Suprapubic skin (tissue), 4 donors: ENCODE measurements at places on chromosomes 3 and 15. TPM values are rescaled to one million over a fixed set of nuclear protein-coding genes. Genes with fewer than 3 reads are reported as not detected.
A peak's percentile ranks its signal among the peaks of the same experiment; 100 is the strongest.

IL20RB gene
- 271 TPM for total RNA-seq

- no peak for DNase-seq
Measured at GRCh38 chr15:35309886-35310285, 224.8 kb upstream of the NANOGP8 start.

DNA sequence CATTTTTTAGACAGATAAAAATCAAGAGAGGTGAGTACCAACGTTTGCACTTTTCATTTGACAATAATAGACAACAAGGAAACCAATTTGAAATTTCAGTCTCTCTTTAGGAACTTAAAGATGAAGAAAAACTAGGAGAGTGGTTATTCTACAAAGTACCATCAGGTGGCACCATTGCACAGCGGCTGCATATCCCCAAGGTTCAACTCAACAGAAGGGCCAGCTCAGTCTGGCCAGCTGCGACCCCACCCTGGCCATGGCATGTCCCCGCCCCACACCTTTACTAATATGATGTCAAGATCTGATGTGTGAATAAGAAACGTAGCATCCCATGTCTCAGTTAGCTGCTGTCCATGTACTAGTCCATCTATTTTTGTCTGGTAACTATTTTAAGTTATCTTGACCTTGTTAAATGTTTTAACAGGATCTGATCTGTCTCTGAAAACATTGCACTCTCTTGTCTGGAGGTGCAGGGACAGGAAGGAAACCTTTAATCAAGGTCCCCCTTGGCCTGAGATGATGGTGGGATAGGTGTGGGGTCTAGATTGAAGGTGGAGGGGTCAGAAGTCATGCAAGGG, 35.5 kb upstream of the CGNL1 start:
- no peak for DNase-seq

HTR3E gene
- total RNA-seq, result not detected

CACNA2D2 gene
- total RNA-seq, result 1.7 TPM

P2RY12 gene
- total RNA-seq, result not detected

- DNase-seq, result no peak
Measured at GRCh38 chr15:40536501-40536900, 28.3 kb downstream of the CCDC32 start.

GRCh38 chr3:133037436-133037835, 755 bp upstream of the TMEM108 start:
- no peak for DNase-seq

BTLA gene
- 2.9 TPM for total RNA-seq

- no peak for DNase-seq
Measured at GRCh38 chr3:63861306-63861705, 2.3 kb downstream of the THOC7 start.

- DNase-seq, result no peak
Measured at GRCh38 chr3:108448593-108448992, 61.8 kb downstream of the MYH15 start.

GRCh38 chr3:17052363-17052762, 167.6 kb downstream of the PLCL2 start:
- no peak for DNase-seq

DNA sequence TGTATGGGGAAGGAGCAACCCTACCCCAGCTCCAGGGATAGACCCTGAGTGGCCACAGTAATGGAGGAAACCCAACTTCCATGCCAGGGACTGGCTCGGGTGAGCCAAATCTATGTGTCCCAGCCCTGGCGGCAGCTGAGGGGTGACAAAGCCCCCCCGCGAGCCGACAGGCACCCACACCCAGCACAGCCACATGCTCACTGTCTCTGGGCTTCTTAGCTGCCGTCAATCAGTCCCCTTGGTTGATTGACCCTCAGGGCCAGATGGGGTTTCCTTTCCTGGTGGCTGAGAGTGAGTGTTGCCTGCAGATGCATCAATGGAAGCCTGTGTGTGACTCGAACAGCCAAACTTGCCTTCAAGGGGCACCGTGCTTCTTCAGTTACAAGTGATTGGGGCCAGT, 2.1 kb upstream of the OCA2 start:
- DNase-seq, result peak; percentile 67

DNA sequence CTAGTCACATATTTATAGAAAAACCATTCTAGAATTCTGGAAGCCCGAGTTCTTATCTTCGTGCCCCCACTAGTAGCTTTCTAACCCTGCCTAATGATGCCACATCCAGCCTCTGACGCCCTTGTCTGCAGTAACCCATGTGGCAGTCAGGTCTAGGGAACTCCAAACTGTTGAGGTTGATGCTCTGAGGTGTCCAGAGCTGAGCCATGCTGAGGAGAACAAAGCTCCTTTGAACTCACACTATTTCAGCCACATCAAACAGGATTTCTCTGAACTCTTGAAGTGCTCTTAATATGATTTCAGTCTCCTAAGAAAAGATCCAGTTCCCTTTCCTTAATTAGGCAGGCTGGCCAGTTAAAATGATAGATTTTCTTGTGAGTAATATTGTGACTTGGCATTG, 150.5 kb upstream of the ST8SIA2 start:
- no peak for DNase-seq

GREM1 gene
- 3.6 TPM for total RNA-seq

GRCh38 chr3:12796171-12797123, at the start of gene CAND2:
Gene CAND2, plus strand, starts transcription at chr3:12796680. Its CDS starts 41 bp downstream, at chr3:12796721.
- peak; percentile 71 for DNase-seq

CSPG5 gene
- total RNA-seq, result not detected

FMN1 gene
- total RNA-seq, result 44.2 TPM

DNA sequence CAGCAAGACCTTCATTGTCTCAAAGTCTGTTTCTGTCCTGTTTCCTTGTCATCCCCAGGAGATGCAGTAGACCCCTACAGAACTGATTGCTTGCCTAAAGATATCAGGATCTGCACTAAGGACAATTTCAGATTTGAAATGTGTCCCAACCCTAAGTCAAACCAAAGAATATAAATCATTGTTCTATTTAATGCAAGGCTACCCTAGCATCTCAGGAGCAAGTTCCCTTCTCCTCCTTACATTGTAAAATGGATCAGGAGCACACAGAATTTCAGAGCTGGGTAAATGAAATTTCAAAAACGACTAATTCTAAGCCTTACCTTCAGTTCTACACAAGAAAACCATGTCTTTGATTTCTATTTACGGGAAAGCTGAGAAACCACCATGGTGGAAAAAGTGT, 360.9 kb upstream of the KCNH8 start:
- no peak for DNase-seq

DNAH12 gene
- 0.73 TPM for total RNA-seq

GRCh38 chr3:194974468-194975135, 288.9 kb downstream of the FAM43A start:
- DNase-seq, result peak; percentile 43

DNA sequence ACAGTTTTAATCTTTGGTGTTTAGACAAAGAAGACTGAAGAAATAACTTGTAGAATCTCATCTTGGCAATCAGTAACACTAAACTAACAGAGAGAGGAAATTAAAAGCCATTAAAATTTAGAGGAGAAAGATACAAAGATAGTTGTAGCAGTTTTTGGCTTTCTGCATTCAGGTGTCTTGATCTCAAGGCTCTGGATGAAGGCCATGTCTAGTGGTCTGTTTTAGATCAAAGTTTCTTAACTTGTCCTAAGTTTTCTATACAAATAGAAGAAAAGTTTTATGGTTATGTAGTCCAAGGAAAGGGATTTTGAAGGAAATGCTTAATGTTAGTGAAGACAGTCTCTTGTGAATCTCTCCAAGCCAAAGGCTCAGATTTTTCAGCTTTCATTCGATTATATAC, 222.9 kb downstream of the BCHE start:
- DNase-seq, result no peak

DNA sequence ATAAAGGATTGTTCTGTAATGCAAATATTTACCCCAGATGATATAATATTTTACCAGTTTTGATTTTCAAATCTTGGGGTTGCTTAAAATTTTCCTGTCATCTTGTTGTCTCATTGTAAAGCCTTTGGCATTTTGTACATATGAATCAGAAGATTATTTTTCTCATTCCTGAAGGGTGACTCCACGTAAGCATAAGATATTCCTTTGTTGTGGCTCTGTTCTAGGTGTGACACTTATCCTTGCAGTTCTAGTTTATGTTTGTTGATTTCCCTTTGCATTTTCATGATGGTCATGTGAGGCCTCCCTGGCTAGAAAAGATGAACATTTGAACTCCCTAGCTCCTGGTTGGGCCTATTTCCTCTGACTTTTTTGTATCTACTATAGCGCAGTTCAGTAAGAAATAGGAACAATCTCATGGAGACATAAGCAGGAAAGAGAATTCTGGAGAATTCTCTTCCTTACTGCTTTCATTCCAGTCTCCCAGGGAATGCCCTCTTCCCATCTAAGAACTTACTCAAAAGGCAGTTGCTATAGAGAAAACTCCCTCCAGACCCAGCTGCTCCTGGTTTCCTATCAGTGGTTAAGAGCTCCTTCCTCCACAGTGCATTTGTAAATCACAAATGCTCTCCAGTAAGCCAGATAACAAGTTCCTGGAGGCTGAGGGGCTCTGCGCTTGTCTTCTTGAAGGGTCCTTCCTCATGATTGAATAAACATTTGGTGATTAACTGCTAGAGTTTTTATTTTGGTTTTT, 124.7 kb downstream of the WNT5A start:
- DNase-seq, result no peak

NUP210 gene
- total RNA-seq, result 15.4 TPM

XCR1 gene
- 1.9 TPM for total RNA-seq

- no peak for DNase-seq
Measured at GRCh38 chr3:157152438-157152837, 7.5 kb downstream of the CCNL1 start.

GP9 gene
- not detected for total RNA-seq

GRCh38 chr15:34812369-34812768, 17.0 kb upstream of the ACTC1 start:
- DNase-seq, result no peak

DNA sequence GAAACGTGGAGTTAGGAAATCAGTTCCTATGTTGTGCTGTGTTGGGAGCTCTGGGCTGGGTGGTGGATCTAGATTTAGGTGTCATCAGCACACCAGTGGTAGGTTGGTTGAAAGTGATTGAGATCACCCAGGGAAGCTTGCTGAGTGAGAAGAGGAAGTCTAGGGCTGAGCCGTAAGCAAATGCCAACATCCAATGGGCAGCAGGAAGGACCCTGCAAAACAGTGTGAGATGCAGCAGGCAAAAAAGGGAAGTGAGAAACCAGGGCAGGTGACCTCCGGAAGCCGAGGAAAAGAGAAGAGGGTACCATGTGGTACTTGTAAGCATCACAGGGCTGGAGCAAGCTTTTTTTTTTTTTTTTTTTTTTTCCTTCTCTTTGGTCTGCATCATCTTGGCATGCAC, 15.9 kb upstream of the COPG1 start:
- no peak for DNase-seq

DNA sequence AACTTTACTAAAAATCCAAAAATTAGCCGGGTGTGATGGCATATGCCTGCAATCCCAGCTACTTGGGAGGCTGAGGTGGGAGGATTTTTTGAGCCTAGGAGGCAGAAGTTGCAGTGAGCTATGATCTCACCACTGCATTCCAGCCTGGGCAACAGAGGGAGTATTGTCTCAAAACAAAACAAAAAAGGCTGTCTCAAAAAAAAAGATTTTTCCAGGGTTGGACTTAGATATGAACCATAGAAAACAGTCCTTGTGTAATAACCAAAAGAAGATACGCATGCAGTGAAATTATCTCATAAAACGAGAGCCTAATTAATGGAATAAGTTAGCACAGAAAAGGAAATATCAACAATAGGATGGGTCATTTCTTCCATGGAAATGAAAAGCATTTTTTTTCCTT, 320.4 kb upstream of the RASGRP1 start:
- DNase-seq, result no peak

TRANK1 gene
- 4.5 TPM for total RNA-seq

- DNase-seq, result no peak
Measured at GRCh38 chr3:55688154-55688553, 201.0 kb upstream of the WNT5A start.

DNA sequence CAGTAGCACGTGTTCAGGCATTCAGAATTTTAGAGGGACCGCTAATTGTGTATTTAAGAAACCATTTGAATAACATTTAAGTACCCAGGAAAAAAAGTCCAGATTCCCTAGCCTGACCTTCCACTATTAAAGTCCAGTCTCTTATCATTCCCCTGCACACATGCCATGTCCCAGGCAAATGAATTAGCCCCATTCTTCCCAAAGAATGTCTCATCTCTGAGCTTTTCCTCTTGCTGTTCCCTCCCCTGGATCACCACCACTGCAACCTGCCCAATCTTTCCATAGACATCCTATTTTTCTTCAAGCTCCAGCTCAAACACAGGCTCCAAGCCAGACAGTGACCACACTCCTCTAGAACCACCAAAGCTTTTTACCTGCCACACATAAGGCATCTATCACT, 25.9 kb downstream of the PLD1 start:
- DNase-seq, result no peak

- DNase-seq, result no peak
Measured at GRCh38 chr3:89506462-89507103, 399.2 kb downstream of the EPHA3 start.

DNA sequence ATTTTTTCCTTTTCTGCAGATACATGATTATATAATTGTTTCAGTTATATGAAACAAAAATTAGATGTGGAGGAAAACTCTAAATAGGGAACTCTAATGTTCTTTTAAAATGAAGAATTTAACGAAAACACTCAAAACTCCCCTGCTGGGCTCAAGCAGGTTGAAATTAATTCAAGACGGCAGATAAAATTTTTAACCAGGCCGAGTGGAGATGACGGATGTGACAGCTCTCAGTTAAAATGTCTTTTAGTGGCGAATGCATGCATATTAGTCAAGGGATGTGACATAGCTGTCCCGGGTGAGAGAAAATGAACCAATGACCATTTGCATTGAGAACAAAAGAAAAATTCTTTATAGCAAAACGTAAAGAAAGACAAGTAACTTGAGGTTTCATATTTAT, 110.1 kb downstream of the ROBO2 start:
- DNase-seq, result no peak
